ENCODE measurements at places on chromosomes 11 and 22.
A peak's percentile ranks its signal among the peaks of the same experiment; 100 is the strongest.

GRCh38 chr22:43152357-43153071 lies 1.2 kb downstream of the TSPO start:
- no peak for DNase-seq

DNA sequence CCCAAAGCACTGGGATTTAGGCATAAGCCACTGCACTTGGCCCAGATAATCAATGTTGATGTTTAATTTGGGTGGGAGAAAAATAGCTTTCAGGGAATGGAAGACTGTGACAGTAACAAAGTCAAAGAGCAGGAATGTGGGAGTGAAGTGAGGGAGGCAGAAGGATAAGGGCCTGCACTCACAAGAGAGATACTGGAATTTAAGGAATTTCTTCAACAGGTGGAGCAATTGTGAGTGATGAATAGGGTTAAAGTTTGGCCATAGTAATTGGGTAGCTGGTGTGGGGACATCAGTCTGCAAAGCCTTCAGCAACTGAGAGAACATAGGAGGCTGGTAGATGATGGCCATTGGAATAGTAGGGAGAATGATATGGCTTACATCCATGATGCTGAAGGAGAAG lies 8.6 kb upstream of the APBB1 start:
- DNase-seq, result no peak

- DNase-seq, result peak; percentile 77
Measured at GRCh38 chr11:75667831-75668450, 897 bp downstream of the MAP6 start.

DNA sequence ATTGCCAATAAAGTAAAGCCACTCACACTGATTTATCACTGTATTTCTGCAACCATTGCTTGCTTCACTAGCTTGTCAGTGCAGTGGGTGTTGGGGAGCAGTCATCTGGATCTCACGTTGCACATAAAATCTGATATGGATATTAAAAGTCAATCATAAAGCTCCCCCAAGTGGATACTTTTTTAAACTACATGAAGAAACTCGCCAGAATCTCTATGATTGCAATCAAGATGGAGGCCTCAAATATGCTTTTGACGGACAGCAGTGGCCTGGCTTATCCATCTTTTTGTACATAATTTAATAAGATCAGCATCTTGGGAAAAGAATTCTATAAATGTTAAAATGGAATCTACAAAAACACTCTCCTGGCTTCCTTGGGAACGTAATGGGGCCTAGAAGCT lies 137.7 kb downstream of the WT1 start:
- peak; percentile 88 for DNase-seq

DNA sequence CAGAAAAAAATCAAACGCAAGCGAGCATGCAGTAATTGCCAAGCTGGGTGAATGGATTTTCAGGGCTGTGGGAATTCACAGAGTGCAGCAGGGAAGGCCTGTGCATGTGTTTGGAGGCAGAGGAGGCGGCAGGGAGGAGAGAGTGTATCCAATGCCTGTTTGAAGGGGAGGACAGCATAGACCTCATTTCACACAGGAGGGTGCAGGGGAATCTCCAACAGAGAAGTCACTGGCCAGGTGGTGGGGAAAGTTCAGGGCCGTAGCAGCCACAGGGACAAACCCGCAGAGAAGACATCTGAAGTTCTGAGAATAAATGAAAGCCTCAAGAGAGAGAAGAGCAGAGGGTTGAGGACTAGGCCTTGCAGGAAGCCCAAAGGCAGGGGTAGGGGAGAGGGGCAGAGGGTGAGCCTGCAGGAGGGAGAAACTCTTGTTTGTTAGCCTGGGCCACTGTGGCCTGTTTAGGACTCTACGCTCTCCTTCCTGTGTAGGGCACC lies 19.2 kb upstream of the KDM2A start:
- no peak for DNase-seq

GRCh38 chr11:58575377-58576020 lies at the start of gene LPXN:
Gene LPXN (minus strand): TSS chr11:58575856. CDS start chr11:58575772, 84 bp downstream.
- no peak for DNase-seq

GRCh38 chr11:69352715-69353319 lies 58.9 kb downstream of the MYEOV start:
- DNase-seq, result peak; percentile 50

GRCh38 chr11:119618208-119618909 lies 110.6 kb downstream of the NECTIN1 start:
- no peak for DNase-seq

GRCh38 chr11:7281809-7282208 lies 30.1 kb downstream of the SYT9 start:
- no peak for DNase-seq

DNA sequence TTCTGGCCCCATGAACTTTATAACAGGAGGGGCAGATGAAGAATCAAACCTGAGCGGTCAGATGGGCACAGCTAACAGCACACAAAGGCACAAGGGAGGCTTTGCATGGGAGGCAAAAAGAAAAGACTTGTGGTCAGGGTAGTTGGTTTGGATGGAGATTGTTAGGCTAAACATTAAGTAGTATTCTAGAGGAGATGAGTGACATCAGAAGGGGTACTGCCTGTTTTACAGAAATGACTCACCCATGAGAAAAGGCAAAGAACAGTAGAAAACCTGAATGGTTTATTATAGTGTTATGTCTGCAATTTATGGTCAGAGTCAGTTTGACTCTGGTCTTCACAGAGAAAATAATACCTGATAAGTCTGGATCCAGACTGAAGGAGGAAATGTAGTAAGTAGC lies 129.8 kb upstream of the KIRREL3 start:
- DNase-seq, result no peak

GRCh38 chr22:47695176-47695575 lies 932.7 kb downstream of the TBC1D22A start:
- DNase-seq, result no peak

GRCh38 chr11:66546966-66547661 lies 411 bp downstream of the ACTN3 start:
- DNase-seq, result no peak

DNA sequence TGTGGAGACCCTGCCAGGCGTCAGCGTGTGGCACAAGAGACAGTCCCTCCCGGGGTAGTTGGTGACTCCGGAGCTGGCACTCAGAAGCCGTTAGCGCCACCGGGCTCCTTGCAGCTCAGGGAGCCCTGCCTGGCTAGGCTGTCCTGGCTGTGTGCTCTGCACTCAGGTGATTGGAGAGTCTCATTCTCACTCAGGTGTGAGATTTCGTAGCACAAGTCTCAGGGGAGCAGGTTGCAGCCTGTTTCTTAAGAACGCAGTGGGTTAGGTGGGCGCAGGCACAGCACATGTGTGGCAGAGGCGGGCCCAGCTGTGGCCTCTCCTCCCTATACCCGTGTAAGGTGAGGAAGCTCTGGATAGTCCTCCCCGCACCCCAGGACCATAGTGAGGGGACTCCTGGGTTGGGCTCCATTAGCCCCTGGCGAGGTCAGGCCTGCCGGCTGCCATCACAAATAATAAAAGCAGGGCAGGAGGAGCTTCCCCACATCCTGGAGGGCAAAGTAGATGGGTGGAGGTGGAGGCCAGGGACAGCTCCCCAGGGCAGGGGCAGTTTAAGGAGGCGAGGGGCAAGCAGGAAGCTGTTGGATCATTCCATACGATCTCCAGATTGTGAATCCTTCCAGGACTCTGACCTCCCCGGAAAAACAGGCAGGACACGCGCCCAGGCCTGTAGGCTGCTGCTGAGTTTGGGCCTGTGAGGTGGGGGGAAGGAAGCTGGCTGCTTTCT lies 39.4 kb downstream of the SBF1 start:
- DNase-seq, result no peak

DNA sequence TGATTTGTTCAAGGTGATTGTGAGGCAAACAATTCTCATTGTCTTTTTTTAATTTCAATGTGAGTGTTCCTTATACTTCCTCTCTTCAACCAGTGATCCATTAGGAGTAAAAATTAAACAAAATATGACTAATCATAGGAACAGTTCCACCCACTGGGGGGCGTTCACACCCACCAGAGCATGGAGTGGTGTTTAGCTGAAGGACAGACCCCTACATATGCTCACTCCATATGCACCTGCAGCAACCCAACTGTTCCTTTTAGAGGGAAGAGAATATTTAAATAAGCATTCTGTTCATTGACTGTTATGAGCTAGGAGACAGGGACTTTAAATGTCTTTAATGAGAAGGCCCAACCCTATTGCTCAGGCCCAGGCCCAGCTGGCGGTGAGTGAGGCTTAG lies 78.7 kb upstream of the DRD2 start:
- DNase-seq, result peak; percentile 22

DNA sequence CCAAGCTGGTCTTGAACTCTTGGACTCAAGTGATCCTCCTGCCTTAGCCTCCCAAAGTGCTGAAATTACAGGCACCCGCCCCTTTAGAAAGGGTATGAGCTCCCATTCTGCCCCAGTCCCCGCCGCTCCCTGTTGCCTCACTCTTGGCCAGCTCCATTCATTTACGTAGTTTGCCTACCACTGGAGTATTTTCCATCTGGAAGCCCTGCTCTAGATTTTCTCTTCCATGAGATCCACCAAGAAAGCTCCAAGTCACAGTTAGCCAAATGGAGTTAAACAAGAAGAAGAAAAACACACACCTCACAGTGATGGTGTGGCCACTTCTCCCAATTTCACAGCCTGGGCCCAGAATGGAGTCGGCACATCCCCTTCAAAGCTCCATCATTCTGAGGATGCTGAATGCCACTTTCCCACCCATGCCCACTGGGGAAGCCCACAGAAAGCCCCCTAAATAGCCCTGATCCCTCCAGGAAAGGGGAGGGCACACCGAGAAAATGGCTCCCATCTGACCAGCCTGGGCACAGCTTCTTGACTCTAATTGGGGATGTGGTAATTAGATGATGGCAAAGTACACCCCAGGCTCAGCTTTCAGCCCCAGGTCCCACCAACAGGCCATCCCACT lies 381.2 kb downstream of the MN1 start:
- DNase-seq, result no peak

GRCh38 chr11:104148706-104149105 lies 15.2 kb downstream of the PDGFD start:
- no peak for DNase-seq

GRCh38 chr11:10893714-10894151 lies 35.9 kb upstream of the ZBED5 start:
- no peak for DNase-seq

DNA sequence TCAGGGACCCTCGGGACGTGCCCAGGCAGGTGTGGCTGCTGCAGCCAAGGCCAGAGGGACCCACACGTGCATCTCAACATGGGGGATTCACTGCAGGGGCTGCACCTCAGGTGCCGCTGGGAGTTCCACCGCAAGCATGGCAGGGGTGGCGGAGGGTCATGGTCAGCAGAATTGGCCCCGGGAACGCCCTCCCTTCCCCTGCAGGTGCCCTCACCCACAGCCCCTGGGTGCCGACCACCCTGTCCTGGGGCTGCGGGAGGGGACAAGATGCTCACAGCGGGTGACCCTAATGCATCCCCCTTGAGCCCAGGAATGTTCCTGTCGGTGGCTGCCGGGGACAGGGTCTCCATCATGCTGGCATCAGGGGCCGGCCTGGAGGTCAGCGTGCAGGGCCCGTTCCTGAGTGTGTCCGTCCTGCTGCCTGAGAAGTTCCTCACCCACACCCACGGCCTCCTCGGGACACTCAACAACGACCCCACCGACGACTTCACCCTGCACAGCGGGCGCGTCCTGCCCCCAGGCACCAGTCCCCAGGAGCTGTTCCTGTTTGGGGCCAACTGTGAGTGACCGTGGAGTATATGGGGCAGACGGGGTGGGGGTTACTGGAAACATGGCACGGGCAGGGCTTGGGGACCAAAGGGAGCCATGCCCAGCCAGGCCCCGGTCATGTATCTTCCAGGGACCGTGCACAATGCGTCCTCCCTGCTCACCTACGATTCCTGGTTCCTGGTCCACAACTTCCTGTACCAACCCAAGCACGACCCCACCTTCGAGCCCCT lies 5.8 kb downstream of the SUSD2 start:
- no peak for DNase-seq

GRCh38 chr11:45772986-45773785 lies 31.8 kb upstream of the SLC35C1 start:
- no peak for DNase-seq

DNA sequence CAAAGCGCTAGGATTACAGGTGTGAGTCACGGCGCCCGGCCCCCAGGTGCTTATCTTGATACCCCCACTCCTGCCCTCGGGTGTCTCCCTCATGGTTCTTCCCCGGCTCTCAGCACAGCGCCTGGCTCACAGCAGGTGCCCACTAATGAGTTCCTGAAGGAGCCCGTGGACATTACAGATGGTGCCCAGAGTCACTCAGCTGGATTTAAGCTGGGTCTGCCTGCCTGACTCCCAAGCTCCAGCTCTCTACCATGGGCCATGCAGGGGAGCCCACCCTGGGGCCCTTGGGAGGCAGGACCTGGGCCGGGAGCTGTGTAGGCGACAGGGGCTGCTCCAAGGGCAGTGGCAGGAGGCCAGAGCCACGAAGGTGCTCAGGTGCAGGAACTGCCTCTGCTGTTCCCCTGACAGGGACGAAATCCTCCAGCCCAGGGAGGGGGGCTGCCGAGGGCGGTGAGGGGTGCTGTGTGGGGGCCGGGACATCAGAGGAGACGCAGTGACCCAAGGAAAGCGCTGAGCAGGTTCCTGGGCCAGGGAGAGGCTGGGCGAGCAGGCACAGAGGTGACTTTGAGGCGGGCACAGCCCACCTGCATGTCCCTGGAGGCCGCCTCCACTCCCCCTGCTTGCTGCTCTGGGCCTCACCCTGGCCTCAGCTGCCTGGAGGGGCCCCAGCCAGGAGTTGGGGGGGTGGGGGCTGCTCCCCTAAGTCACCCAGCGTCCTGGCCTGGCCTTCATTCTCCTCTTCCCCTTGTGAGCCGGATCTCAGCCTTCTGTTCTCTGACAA lies 14.6 kb upstream of the FLRT1 start:
- DNase-seq, result no peak

- no peak for DNase-seq
Measured at GRCh38 chr11:69957849-69958248, 120.3 kb upstream of the ANO1 start.

- no peak for DNase-seq
Measured at GRCh38 chr11:78606667-78607066, 32.0 kb upstream of the NARS2 start.

- peak; percentile 96 for DNase-seq
Measured at GRCh38 chr11:34789196-34789834, 126.9 kb downstream of the APIP start.

GRCh38 chr11:44213148-44213547 lies 96.8 kb downstream of the ALX4 start:
- no peak for DNase-seq

DNA sequence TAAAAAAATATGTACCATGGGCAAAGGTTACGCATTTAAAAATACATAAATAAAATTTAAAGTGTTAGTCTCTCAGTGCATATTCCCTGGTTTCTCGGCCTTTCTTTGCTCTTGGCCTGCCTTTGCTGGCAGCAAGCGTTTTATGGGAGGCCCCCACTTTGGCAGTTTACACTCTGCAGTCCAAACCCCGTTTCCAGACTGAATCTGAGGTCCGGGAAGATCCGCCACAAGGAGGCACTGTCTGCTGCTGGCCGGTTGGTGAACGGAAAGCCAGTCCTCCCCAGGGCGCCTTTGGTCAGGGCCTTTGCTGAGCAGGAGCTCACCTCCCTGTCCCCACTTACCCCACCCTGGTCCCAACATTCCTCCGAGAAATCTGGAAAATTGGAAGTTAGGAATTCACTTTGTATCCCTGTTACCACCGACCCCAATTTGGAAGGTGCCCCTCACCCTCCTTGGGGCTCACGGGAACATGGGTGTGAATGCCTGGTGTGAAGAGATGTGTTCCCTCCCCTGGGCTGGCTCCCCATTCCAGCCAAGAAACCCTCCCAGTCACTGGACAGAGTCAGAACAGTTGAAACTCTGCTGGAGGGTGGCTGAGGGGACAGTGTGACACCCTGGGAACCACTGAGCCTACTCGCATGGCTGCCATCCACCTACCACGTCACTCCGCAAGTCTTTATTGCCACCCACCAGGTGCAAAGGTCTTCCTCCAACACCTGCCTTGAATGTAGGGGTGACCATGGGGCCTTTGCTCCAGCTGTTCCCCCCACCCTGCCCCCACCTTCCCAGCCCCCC lies 9.4 kb upstream of the SF1 start:
- no peak for DNase-seq

- no peak for DNase-seq
Measured at GRCh38 chr22:20107471-20107901, 8.4 kb upstream of the RANBP1 start.
